ENCODE measurements at places on chromosomes 5 and 9.

GRCh38 chr5:87229780-87230179 is 37.9 kb upstream of the RASA1 start:
- DNase-seq, result no peak

DNA sequence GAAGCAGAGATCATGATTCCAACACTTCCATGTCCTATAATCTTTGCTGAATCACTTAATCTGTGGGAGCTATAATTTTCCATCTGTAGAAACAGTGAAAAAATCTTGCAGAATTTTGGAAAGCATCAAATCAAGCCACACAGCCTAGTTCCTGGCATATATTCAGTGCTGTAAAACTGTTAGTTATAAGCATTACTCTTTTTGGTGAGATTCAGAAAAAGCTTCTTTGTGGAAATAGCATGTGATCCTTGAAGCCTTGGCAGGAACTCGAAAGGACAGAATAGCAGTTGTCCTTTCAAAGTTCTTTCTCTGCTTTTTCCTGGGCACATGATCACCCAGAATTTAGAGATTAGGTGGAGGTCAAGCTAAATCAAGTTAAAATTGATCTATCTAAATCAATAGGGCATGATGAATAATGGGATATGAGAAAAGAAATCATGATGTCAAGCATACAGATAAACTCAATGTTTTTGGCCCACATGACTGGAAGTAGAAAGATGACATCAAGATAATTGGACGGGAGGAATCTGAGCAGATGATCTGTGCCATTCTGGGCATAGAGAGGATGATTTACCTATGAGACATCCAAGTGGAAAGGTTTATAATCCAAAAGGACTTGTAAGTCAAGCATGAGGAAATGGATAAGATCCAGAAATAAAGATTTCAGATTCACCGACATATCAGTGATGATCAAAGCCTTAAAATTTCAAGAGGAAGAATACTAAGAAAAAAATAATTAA is 73.1 kb downstream of the TMEM232 start:
- no peak for DNase-seq

DNA sequence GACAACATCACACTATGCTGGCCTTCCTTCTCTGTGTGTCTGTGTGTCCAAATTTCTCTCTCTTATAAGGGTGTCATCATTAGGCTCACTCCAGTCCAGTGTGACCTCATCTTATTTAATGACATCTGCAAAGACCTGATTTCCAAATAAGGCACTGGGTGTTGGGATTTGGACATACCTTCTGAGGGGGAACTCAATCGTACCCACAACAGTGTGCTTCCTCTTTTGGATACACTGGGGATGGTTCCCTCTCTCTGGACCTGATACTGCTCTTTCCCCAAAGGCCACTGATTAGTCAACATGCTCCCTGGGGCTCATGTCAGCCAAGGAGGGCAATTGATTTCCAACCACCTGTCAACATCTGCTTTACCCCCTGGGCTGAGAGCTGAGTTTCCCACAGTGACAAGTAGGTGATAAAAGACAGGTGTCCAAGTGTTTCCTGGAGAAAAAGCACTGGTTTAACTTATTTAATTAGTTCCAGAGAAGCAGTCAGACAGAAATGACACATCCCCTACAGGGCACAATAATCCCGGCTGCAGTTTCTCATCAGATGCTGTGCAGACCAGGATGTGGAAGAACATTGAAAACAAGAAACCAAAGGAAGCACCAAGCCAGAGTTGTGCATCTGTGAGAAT is 17.8 kb upstream of the CEP72 start:
- DNase-seq, result no peak

- no peak for DNase-seq
Observed at GRCh38 chr9:38705917-38706316, 14.0 kb downstream of the FAM240B start.

- DNase-seq, result peak; percentile 52
Observed at GRCh38 chr5:181190711-181191525, 14.1 kb downstream of the TRIM7 start.

GRCh38 chr5:69449511-69449910 is 34.6 kb downstream of the MARVELD2 start:
- no peak for DNase-seq

DNA sequence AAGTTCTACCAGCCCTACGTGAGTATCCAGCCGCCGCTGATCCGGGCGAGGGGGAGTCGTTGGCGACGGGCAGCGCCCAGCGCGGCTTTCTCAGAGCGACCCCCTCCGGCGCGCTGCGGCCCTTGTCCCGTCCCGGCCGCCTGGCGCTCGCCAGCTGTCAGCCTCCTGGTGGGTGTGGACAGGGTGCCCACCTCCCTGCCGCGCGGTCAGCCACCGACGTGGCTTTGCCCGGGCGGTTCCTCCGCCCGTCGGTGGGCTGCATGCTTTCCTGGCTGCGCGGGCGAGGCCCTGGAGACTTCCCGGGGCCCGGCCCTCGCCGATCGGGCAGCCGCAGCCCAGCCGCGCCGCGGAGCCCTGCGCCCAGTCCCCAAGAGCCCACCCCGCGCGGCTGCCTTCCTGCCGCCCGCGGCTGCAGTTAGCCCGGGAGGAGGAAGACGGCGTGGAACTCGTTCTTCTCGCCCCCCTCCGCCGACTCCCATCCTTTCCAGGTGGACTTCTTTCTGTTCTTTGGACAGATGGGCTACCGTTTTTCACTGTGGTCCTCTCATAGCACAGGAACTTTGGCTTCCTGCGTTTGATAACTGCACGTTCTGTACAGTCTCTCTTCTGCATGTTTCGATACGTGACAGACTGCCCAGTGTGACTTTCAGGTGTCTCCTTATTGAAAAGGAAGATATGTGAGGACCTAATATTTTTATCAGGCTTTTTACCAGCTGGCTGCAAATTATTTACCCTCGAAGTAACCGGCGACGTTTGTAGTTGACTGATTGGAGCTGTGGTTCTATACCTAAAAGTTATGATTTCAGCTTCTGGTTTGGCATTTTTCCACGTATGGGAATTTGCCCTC is 577 bp downstream of the AP3S1 start:
- no peak for DNase-seq

- no peak for DNase-seq
Observed at GRCh38 chr5:104708027-104708426, 1145.4 kb upstream of the NUDT12 start.

GRCh38 chr5:54090495-54091120 is 219.8 kb downstream of the ARL15 start:
- DNase-seq, result no peak

- peak; percentile 83 for DNase-seq
Observed at GRCh38 chr9:92790542-92791527, 26.2 kb upstream of the BICD2 start.

- DNase-seq, result no peak
Observed at GRCh38 chr5:1827886-1828397, 26.7 kb downstream of the NDUFS6 start.

- DNase-seq, result no peak
Observed at GRCh38 chr5:64685866-64686265, 4.4 kb upstream of the SHISAL2B start.

DNA sequence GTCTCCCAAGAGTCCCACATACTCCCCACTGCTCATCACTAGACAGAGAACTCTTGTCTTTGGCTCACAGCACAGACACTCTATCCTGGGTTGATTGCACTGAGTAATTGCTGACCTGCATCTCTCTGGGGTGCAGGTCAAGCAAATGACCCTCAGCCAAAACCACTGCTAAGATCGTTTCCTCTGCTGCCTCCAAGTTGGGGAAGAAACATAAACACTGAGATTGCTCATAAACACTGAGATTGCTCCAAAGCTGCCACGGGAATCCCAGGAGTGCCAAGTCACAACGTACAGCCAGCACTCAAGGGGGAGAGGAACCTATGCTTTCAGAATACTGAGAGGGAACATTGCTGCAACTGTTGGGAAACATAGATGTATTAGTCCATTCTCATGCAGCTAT is 1402.1 kb upstream of the ACO1 start:
- DNase-seq, result no peak

- DNase-seq, result no peak
Observed at GRCh38 chr9:86925686-86926085, 21.6 kb downstream of the GAS1 start.

DNA sequence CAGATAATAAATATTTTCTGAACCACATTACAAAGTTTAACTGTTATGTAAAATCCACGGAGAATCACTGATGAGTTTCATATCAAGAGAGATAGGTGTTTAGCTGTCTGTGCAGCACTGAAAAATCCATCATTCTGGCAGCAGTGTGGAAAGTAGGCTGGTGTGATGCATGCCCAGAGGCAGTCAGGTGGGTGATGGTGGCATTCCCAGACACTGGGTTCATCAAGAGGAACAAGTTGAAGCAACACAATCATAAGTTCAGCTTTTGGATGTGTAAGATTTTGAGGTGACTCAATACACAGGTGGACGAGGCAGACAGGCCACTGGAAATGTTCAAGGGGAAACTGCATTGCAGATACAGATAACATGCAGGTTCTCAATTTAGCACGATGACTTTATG is 11.9 kb downstream of the DNAH5 start:
- DNase-seq, result no peak

GRCh38 chr9:7936996-7937395 is 137.4 kb upstream of the DMAC1 start:
- no peak for DNase-seq

GRCh38 chr5:38883842-38884241 is 38.0 kb downstream of the OSMR start:
- DNase-seq, result no peak

DNA sequence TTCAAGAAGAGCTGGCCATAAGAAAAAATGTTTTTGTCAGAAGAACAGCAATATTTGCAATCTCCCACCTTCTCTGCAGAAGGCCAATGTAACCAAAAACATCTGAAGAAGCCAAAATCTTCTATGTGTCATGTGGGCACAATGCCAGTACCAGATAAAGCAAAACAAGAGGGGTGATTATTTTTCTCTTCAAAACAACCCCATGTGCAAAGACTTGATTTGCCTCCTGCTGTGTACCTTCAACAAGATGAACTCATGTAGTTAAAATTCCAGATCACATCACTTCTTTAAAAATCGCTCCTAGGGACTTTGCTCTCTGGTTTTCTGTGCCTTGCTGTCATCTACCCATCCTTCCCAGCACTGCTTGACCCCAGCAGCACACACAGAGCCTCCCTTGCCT is 134.0 kb upstream of the MAP3K1 start:
- no peak for DNase-seq

GRCh38 chr5:173542964-173543363 is 73.5 kb downstream of the BOD1 start:
- DNase-seq, result no peak

DNA sequence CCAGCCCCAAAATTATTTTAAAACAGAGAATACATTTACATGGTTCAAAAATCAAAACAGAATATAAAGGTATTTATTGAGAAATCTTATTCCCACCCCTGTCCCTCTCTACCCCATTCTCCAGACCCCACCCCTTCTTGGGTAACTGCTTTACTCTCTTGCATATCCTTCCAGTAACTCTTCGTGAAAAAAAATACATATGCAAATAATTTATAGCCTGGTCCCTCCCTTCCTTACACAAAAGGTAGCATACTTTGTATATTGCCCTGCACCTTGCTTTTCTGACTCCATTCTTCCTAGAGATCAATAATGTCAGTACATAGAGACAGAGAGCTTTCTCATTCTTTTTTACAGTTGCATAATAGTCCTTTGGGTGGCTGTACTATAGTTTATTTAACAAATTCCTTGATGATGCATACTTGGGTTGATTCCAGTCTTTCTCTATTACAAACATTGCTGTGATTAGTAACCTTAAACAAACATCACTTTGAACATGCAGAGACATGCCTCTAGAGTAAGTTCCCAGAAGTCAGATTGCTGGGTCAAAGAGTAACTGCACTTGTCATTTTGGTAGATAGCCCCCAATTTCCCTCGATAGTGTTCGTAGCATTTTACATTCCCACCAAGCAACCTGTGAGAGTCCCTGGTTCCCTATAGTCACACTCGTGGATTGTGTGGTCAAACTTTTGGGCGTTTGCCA is 47.9 kb downstream of the STOM start:
- DNase-seq, result no peak

GRCh38 chr9:117088786-117089185 is 326.1 kb downstream of the ASTN2 start:
- DNase-seq, result no peak

GRCh38 chr9:34253460-34253837 is 74.6 kb downstream of the UBAP1 start:
- peak; percentile 68 for DNase-seq

GRCh38 chr5:124952079-124952478 is 205.6 kb upstream of the ZNF608 start:
- no peak for DNase-seq

- no peak for DNase-seq
Observed at GRCh38 chr5:33840927-33841547, 50.8 kb downstream of the ADAMTS12 start.

- DNase-seq, result peak; percentile 53
Observed at GRCh38 chr5:756171-756570, 28.4 kb downstream of the ZDHHC11B start.

- no peak for DNase-seq
Observed at GRCh38 chr5:36261186-36261585, 19.5 kb upstream of the NADK2 start.

GRCh38 chr9:88975966-88976889 is 15.0 kb upstream of the S1PR3 start:
- no peak for DNase-seq

DNA sequence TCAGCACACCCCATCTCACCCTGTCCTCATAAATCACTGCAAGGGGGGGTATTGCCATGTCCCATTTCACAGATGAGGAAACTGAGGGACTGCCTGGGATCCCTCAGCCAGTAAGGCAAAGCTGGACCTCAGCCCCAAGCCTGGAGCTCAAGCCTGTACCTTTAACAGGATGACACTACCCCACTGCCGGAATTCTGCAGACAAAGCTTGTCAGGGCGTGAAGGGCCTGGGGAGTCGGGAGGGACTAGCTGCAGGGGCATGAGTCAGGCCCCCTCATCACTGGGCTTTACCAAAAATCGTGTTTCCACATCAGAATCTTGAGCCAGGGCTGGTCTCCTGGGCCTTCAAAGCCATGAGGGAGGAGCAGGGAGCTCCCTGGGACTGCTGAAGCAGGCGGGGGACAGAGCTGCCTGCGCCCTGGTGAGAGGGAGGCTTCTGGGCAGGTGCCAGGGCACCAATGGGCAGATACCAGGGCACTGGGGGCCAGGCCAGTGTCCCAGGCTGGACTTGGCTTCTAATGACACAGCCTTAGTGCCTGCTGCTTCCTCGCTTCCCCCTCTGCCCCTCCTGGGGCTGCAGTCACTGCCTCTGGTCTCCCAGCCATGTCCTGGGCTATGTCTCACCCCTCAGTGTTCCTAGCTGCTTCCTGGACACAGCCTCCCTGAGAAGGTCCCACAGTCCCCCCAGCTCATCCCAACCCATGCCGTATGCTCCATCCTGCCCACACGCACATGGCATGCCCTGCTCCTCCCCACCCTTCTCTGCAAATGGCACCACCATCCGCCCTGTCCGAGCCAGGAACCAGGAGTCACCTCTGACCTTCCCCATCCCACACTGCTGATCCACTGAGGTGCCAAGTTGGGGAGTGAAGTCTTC is 80.7 kb downstream of the LMX1B start:
- no peak for DNase-seq

- DNase-seq, result no peak
Observed at GRCh38 chr5:154484393-154485095, 6.5 kb upstream of the HAND1 start.

- no peak for DNase-seq
Observed at GRCh38 chr5:159189310-159189709, 20.0 kb downstream of the RNF145 start.

All from heart left ventricle (tissue), 16 donors.